Caki2 (cell line): ENCODE measurements at places on chromosomes 16 and 17.

GRCh38 chr16:75238132-75238852 is 13.1 kb downstream of the BCAR1 start:
- no peak for DNase-seq

DNA sequence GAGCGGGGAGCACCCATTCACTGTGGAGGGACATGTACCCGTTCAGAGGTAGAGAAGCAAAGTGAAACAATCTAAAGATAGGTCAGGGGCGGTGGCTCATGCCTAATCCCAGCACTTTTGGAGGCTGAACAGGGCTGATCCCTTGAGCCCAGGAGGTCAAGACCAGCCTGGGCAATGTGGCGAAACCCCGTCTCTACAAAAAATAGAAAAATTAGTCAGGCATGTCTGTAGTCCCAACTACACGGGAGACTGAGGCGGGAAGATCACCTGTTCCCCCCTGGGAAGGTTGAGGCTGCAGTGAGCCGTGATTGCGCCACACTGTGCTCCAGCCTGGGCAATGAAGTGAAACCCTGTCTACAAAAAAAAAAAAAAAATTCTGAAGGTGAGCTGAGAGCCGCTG is 21.7 kb downstream of the MYL4 start:
- DNase-seq, result peak; percentile 92

DNA sequence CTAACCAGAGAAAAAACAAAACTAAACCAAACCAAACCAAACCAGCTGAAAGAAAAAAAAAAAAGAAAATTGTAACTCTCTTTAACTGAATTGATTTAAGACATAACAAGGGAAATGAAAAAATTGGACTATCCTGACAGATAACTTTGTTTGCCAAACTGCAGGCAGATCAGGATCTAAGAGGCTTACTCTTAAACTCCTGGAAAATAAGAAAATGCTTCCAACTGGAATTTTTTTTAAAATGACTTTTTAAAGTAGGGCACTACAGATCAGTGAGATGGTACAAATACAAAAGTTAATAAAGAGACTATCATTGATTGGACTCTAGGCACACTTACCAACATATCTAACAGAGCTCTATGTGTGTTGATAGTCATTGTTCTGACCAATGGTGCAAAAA is 125.5 kb upstream of the KCNJ16 start:
- no peak for DNase-seq

GRCh38 chr17:2222901-2223616 is 80.5 kb downstream of the SMG6 start:
- no peak for DNase-seq
